ENCODE measurements at places on chromosomes 7 and 10.
A peak's percentile ranks its signal among the peaks of the same experiment; 100 is the strongest.

DNA sequence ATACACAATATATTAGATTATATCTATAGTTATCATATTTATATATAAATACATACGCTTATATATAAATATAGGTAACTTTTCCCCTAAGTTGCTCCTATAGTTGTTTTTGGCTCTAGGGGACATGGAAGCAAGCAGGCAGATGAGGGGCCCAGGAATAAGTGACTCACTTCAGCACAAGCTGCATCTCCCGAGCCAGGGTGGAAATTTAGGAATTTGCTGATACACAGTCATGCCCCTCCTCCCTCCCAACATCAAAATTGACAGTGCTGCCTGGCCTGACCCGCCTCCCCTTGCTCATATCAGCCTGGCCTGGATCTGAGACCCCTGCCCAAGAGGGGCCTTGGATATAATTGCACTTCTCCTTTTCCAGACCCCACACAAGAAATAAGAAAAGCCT, 33.8 kb downstream of the MKI67 start:
- DNase-seq = no peak

GRCh38 chr10:127148066-127148932, 48.1 kb downstream of the INSYN2A start:
- no peak for DNase-seq

DNA sequence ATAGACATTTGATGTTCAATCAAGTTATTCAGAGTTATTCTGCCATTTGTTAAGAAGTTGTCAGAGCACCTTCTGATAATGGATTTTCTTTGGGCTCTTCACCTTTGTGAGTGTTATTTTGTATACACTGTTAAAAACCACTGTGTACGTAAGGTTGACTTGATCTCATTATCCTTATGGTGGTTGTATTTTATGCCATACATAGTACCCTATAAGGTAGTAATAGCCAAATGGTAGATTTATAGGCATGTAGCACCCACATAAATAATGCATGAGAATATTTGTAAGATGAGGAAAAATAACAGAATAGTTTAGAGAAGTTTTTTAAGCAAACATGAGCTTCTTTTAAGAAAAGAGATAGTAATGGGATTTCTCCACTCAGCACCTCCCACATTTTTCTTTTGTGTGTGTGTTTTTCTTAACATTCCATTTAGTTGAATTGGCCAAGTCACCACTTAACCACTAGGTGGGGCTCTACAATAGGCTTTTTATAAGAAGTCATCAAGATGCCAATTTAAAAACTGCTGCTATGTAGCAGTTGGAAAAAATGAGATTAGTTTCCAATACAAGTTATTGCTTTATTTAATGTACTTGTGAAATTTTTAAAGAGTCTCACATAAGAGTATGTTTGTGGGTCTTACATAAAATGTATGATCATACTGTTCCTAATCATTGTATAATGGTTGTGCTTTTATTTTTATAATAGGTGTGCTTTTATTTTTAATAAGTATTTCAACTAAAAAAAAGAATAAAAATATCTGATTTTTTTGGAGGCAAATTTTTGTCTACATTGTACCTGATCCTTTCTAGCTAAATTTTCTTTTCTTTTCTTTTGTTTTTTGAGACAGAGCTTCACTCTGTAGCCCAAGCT, 41.1 kb upstream of the STMP1 start:
- peak; percentile 27 for DNase-seq

GRCh38 chr7:151191544-151191943, 4.5 kb upstream of the ASB10 start:
- DNase-seq = no peak

DNA sequence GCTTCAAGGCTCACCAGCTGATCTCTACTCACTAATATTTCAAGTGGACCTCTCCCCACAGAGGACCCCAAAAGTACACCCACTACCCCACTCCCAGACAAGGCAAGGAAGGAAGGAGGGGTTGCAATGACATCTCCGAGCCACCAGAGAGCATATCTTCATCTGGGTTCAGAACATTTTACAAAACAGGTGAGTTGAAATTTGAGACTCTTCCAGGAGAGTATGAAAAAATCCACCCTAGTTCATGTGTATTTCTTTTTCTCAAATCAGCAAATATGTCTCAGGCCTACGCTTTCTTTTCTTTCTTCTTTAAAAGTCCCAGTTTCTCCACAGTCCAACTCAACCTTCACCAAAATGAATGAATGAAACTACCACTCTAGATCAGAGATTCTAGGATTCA, 61.9 kb downstream of the SGMS1 start:
- peak; percentile 9 for DNase-seq

Measured in germinal center (tissue), 1 donor.